Stimulated activated CD8-positive, alpha-beta memory T cell treated with anti-CD3 and anti-CD28 coated beads, Interleukin-4, amount 100 ng/mL, for 24 hours (primary cell): ENCODE measurements at places on chromosomes 1 and 21.

DNA sequence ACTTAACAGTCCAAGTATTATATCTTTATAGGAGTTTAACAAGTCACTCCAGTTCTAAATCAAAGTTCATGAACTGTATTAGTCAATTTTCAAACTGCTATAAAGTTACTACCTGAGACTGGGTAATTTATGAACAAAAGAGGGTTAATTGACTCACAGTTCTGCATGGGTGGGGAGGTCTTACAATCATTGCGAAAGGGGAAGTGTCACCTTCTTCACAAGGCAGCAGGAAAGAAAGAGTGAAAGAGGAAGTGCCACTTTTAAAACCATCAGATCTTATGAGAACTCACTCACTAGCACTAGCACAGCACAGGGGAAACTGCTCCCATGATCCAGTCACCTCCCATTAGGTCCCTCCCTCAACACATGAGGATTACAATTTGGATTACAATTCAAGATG is 70.0 kb downstream of the CLCA4 start:
- DNase-seq = no peak

DNA sequence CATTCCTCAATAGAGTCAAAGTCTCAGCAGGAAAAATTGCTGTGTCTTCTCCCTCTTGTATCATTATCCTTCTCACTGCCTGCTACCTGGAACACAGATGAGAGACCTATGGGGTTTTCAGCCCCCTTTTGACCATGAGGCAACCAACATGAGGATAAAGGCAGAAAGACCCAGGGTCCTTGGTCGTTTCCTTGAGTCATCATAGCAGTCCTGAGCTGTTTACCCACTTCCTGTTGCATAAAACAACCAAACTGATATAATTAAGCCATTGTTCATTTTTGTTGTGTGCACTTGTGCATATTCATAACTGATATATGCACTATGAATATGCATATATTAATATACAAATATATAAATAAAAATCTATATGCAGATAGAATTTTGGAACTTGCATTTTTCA is 188.3 kb upstream of the MAP1LC3C start:
- DNase-seq = no peak

GRCh38 chr1:63914706-63915105 is 140.9 kb downstream of the ROR1 start:
- DNase-seq = no peak

GRCh38 chr1:43711524-43712386 is 4.4 kb downstream of the ST3GAL3 start:
- no peak for DNase-seq

GRCh38 chr21:33572350-33572749 is 16.1 kb downstream of the DONSON start:
- no peak for DNase-seq

DNA sequence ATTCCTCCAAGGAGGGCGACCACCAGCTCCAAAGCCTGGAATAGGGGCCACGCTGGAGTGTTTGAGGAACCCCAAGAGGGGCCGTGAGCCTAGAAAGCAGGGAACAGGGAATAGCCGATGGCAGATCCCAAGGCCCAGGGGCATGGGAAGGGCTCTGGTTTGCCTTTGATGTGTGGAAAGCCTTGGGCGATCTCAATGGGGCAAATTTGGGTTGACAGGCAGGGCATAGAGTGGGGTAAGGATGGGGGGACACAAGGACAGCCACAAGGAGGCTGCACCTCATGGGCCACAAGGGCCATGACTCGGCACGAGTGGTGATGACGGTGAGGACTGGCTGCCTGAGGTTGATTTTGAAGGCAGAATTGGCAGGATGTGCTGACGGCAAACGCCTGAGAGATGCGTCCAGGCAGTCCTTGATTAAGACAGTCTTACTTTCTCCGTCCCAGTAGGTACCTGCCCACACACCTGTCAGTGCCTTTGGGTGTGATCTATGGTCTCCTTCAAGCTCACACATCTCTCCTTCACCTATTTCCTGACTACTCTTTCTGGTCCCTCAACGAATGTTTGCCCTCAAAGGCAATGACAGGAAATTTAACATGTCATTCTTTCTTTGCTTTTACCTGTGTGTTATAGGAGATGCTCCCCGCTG is 2.0 kb upstream of the TMPRSS3 start:
- no peak for DNase-seq

GRCh38 chr1:9263984-9264872 is 28.5 kb upstream of the SPSB1 start:
- no peak for DNase-seq

DNA sequence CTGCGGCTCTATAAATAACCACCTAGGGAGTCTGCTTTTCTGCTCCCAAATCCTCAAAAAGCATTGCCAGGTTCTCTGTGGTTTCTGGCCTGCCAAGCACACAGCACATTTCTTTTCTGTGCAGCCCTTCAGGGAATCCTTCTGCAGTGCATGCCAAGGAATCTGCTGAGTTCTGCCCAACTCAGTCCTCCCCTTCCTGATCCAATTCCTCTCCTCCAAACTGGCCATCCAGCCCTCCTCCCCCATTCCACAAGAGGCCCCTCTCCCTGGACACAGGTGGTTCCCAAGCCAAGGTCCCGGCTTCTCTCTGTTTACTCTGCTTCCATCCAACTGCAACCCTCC is 61.8 kb downstream of the HIVEP3 start:
- DNase-seq = no peak

- no peak for DNase-seq
Measured at GRCh38 chr1:158999316-159000069, 10.2 kb upstream of the IFI16 start.
